ENCODE measurements at places on chromosomes 6 and 20.

GRCh38 chr6:13292774-13293173 is 35.6 kb downstream of the TBC1D7 start:
- DNase-seq: no peak

DNA sequence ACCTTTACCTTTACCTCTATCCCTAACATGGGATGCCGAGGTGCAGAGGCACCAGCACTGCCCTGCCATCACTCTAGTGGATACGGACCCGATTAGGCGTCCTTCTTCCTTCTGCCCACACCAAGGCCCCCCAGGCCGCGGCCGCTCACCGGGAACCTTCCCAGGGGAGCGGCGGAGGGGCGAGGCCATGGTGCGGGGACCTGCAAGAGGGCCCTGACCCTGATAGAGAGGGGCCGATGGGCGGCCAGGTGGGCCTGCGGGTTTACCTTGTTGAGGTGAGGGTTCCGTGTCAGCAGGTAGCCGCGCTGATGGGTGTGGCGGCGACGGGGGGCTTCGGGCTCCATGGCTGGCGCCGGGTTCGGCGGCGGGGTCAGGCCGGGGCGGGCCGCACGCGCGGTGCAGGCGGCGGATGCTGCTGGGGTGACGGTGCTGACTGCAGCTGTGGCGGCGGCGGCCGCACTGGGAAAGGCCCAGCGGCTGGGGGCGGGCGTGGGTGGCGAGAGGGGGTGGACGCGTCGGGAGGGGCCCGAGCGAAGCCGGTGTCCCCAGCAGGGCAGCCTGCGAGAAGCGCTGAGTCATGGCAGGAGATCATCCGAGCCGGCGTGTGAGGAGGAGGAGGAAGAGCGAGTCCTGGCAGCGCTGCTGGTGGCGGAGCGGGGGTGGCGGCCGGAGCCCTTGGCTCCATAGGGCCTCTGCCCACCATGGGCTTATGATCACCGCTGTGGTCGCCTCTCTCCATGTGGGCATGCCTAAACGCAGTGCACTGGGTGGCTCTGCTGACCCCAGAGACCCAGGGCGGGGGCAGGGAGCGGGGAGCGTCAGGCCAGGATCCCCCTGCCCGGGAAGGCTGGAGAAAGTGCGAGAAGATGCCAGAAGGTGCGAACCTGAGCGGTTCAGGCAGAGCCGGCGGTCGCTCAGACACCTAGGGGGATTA is at the start of gene ME1:
ME1 (minus strand) TSS at position 441 of the 934 bp plus-strand sequence; CDS start at position 344, 97 bp downstream.
- peak; percentile 15 for DNase-seq

GRCh38 chr6:13014504-13015378 is 298.2 kb downstream of the PHACTR1 start:
- DNase-seq: no peak

DNA sequence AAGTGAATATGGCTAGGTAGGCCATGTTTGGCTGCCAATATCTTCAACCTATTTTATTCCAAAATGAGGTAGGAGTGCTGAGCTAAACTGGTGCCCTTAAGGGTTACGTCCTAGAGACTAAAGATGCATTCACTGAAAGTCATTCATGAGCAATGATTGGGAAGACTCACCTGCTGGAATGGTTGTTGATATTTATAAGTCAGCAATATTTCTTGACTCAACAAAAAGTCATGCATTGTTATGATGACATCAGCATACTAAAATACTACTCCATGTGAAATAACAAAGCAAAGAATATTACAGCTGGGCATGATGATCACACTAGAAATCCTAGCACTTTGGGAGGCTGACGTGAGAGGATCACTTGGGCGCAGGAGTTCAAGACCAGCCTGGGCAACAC is 17.6 kb upstream of the NUP153 start:
- no peak for DNase-seq

- DNase-seq: no peak
These were observed 28.8 kb downstream of the KIZ start for GRCh38 chr20:21154692-21155091.

- no peak for DNase-seq
These were observed 407.7 kb upstream of the JARID2 start for GRCh38 chr6:14838133-14838583.

- no peak for DNase-seq
These were observed 12.9 kb upstream of the PTGIS start for GRCh38 chr20:49580813-49581174.

DNA sequence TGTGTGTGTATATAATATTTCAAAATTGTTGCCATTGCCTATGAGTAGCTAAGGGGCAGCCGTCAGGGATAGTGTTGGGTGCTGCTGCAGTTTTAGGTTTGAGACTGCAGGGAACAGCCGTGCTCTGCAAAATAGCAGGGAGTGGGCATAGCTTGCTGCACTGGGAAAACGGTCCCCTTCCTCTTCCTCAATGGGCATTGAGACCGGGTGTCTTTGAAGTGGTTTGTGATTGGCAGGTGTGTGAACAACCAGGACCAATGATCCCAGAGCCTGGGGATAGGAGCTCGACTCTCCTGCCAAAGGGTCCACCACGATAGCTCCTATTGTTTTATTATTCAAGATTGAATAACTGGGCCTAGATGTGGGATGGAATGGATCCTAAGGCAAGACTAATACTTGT is 5.1 kb upstream of the EBF4 start:
- no peak for DNase-seq

GRCh38 chr20:62133051-62133845 is 9.9 kb downstream of the PSMA7 start:
- no peak for DNase-seq

- DNase-seq: no peak
These were observed 504.2 kb upstream of the ID4 start for GRCh38 chr6:19332806-19333460.

DNA sequence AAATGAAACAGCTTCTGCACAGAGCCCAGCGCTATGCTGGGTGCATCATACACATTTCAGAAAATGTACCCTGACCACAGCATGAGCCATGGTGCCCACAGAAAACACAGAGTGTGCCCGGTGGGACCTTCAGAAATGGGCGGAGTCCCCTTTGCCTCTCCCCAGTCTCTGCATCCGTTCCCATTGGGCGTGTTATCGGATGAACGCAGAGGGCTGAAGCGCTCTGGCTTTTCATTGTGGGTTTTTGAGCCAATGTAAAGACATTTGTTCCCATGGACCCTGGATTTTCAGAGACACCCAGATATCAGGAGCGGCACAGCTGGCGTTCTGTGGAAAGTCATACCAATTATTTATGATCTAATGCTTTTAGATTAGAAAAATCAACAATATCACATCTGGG is 99.8 kb downstream of the DACT2 start:
- DNase-seq: no peak

DNA sequence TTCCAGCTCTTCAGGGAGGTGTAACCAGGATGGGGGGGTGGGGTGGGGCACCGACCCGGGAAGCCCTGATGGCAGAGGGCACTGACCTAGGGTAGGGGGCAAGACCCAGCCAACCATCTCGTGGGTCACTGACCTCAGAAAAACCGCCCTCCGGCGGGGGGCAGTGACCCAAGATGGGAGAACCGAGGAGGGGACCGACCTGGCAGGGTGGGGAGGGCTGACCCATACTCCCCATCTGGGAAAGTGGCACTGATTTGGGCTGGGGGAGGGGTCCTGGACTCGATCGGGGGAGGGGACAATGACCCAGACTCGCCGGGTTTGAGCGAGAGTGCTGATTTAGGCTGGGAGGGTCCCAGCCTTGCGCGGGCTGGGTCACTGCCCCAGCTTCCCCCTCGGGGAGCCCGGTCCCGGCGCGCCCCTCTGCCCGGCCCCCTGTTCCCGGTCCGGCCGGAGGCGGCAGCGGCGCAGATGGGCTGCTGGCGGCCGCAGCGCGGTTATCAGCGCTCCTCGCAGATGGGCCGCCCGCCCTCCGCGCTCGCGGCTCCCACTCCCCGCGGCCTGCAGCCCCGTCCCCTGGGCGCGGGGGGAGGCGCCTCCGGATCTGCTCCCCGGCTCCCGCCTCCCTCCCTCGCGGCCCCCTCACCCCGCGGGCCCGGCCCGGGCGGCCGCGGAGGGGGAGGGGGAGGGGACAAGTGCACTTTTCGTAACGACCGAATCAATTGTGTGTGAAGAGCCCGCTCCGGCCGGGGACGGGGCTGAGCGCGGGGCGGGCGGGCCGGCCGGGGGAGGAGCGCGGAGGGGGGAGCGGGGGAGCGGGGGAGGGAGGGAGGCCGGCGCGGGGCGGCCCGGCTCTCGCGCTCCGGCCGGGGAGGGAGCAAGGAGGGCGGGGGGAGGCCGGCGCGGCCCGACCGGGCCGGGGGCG is 2.2 kb downstream of the NOL4L start:
- DNase-seq: peak; percentile 46

- DNase-seq: no peak
These were observed 166.1 kb downstream of the OTOR start for GRCh38 chr20:16914277-16914676.

GRCh38 chr6:108368431-108369030 is 73.7 kb downstream of the AFG1L start:
- no peak for DNase-seq

- no peak for DNase-seq
These were observed 327.1 kb upstream of the PRDM1 start for GRCh38 chr6:105759015-105759414.

- DNase-seq: no peak
These were observed 45.0 kb upstream of the INSM1 start for GRCh38 chr20:20322912-20323311.

GRCh38 chr6:134322216-134322615 is 4.3 kb upstream of the SGK1 start:
- no peak for DNase-seq

- DNase-seq: no peak
These were observed 315.4 kb upstream of the JARID2 start for GRCh38 chr6:14930366-14930989.

DNA sequence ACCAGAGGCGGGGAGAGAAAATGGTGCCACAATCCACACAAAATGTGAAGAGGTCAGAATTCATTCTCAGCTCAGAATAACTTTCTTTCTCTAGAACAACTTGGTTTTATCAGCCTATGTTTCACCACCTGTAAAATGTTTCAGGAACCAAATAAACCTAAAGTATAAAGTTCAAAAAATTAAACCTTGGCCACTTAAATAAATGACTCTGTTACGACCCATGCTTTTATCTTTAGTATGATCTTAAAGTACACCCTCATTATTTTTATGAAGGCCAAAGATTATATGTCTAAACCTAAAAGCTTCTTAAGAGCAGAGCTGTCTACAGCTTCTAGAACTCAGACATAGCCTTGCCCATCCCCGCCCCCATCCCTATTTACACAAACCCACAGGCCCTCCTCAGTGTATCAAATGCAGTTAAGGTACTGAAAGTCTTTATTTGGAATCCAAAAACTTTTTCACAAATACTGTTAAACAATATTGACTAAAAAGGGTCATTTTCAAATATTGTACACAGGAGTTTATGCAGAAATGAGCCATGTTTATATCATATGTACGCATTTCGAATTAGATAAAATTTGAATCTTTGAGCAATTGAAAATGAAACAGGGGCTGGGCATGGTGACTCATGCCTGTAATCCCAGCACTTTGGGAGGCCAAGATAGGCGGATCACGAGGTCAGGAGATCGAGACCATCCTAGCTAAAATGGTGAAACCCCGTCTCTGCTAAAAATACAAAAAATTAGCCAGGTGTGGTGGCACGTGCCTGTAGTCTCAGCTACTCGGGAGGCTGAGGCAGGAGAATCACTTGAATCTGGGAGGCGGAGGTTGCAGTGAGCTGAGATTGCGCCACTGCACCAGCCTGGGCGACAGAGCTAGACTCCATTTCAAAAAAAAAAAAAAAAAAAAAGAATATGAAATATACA is 5.7 kb upstream of the NHSL1 start:
- DNase-seq: no peak

DNA sequence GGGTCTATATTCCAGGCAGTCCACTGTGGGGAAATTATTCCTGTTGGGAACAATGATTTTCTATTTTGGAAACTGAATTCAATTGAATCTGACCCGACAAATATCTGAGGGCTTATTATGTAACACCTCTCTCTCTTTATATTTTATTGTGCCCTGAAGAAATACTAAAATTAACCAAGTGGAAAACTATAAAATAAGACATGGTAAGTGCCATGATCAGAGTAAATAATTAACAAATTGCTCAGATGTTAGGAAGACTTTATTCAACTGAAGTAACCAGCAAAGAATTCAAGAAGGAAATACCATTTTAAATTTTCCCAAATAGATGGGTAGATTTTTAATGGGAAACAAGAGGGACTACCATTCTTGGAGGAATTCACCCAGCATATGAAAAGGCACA is 632.9 kb downstream of the MAFB start:
- DNase-seq: no peak

GRCh38 chr20:2640260-2640659 is 12.2 kb upstream of the NOP56 start:
- no peak for DNase-seq

Data from CD4-positive, alpha-beta T cell treated with Interleukin-6 for 4 hours (primary cell).